PC-3 (cell line): ENCODE measurements at places on chromosomes 3 and 15. TPM values are rescaled to one million over a fixed set of nuclear protein-coding genes. Genes with fewer than 3 reads are reported as not detected.

The TMEM212 gene
- not detected in 2 replicates for total RNA-seq

The HRG gene
- not detected in 2 replicates for total RNA-seq

The GABRR3 gene
- not detected in 2 replicates for total RNA-seq

The ROPN1B gene
- total RNA-seq = 0.18 TPM in 1 of 2 replicates, not detected in the other

The CFAP100 gene
- not detected in 2 replicates for total RNA-seq

The IDH3A gene
- total RNA-seq = 55.0 and 78.8 TPM in 2 replicates

The LRRC49 gene
- 7.7 and 13.6 TPM in 2 replicates for total RNA-seq

The MAGI1 gene
- total RNA-seq = 8.9 and 12.7 TPM in 2 replicates

The LSAMP gene
- total RNA-seq = 0.15 TPM in 1 of 2 replicates, not detected in the other

The ZPLD1 gene
- 0.15 TPM in 1 of 2 replicates, not detected in the other for total RNA-seq

The GABPB1 gene
- 34.2 and 39.7 TPM in 2 replicates for total RNA-seq

The TLNRD1 gene
- total RNA-seq = 17.8 and 29.9 TPM in 2 replicates

The IREB2 gene
- 6.5 and 9.0 TPM in 2 replicates for total RNA-seq

The PRC1 gene
- 236 and 243 TPM in 2 replicates for total RNA-seq

The GOLGA6L24 gene
- not detected in 2 replicates for total RNA-seq

The LRTM1 gene
- total RNA-seq = not detected in 2 replicates

The TTC21A gene
- 1.2 TPM in 2 replicates for total RNA-seq

The TEX55 gene
- total RNA-seq = 0.33 TPM in 1 of 2 replicates, not detected in the other

The SLC28A2 gene
- not detected in 2 replicates for total RNA-seq

The UROC1 gene
- total RNA-seq = not detected in 2 replicates

The NMNAT3 gene
- 4.8 and 6.5 TPM in 2 replicates for total RNA-seq

The CLDN1 gene
- total RNA-seq = 6.8 and 9.6 TPM in 2 replicates

The KCNAB1 gene
- total RNA-seq = not detected in 2 replicates

The HHATL gene
- not detected in 2 replicates for total RNA-seq

The OR4F6 gene
- not detected in 2 replicates for total RNA-seq

The KCNMB2 gene
- not detected in 2 replicates for total RNA-seq

The NANOGP8 gene
- total RNA-seq = not detected in 2 replicates

The SCAMP5 gene
- total RNA-seq = 7.0 and 9.0 TPM in 2 replicates

The TGM4 gene
- 0.46 and 1.2 TPM in 2 replicates for total RNA-seq

The GP5 gene
- total RNA-seq = not detected in 2 replicates

The TRIM71 gene
- total RNA-seq = 0.11 and 0.17 TPM in 2 replicates

The SUCNR1 gene
- not detected in 2 replicates for total RNA-seq

The ZNF502 gene
- not detected in 2 replicates for total RNA-seq

The LARP6 gene
- total RNA-seq = 133 and 166 TPM in 2 replicates

The BOC gene
- 4.4 and 7.3 TPM in 2 replicates for total RNA-seq

The FGD5 gene
- total RNA-seq = not detected in 2 replicates

The MESP2 gene
- total RNA-seq = 1.1 and 1.3 TPM in 2 replicates

The PATL2 gene
- 0.15 TPM in 1 of 2 replicates, not detected in the other for total RNA-seq
